ENCODE measurements at places on chromosomes 2 and 18.

- no peak for DNase-seq
Observed at GRCh38 chr18:74360852-74361655, 45.4 kb downstream of the C18orf63 start.

- DNase-seq = no peak
Observed at GRCh38 chr2:101515477-101515876, 40.6 kb upstream of the RFX8 start.

- no peak for DNase-seq
Observed at GRCh38 chr2:44705876-44706480, 235.5 kb upstream of the SIX3 start.

GRCh38 chr2:235641956-235642355 is 148.1 kb downstream of the AGAP1 start:
- no peak for DNase-seq

DNA sequence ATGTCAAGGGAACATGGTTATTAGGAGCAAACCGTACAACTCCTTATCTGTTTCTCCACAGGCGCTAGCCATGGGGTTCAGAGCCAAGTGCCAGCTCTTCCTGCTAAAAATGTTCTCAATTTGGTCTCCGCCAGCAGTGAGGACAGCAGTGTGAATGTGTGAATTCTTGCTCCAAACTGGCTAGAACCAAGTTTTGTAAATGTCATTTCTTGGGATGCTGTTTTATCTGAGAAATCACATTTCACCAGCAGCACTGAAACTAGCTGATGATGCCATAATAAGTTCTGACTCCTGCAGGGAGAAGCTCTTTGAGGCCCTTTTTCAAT is 140.6 kb upstream of the LGALSL start:
- DNase-seq = no peak

- DNase-seq = no peak
Observed at GRCh38 chr2:152097290-152097800, 1.5 kb downstream of the CACNB4 start.

DNA sequence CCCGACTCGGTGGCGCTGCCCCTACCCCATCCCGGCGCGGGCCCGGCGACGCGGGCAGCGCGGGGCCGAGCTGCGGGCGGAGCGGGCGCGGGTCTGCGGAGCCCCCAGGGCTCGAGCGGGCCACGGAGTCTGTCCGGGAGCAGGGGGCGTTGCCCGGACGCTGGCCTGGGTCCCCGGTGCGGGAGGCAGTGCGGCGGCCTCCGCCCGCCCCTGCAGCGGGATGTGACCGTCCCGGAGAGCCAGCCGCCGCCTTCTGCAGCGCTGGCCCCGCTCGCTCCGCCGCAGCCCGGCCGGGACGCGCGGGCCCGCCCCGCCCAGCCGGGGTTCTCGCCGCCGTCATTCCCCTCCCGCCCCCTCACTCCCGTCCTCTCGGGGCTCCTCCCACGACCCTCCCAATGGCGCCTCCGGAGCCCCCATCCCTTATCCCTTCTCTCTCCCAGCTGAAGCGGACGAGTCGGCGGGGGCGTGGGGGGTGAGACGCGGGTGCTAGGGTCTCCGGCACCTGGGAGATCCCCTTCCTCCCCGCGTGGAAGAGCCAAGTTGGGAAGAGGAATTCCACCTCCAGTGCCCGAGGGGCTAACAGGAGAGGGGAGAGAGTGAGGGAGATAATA is at the start of gene FNDC4:
Gene FNDC4 (minus strand): TSS at position 257 of the 611 bp plus-strand sequence. CDS start 521 bp downstream, outside the sequence.
- no peak for DNase-seq

DNA sequence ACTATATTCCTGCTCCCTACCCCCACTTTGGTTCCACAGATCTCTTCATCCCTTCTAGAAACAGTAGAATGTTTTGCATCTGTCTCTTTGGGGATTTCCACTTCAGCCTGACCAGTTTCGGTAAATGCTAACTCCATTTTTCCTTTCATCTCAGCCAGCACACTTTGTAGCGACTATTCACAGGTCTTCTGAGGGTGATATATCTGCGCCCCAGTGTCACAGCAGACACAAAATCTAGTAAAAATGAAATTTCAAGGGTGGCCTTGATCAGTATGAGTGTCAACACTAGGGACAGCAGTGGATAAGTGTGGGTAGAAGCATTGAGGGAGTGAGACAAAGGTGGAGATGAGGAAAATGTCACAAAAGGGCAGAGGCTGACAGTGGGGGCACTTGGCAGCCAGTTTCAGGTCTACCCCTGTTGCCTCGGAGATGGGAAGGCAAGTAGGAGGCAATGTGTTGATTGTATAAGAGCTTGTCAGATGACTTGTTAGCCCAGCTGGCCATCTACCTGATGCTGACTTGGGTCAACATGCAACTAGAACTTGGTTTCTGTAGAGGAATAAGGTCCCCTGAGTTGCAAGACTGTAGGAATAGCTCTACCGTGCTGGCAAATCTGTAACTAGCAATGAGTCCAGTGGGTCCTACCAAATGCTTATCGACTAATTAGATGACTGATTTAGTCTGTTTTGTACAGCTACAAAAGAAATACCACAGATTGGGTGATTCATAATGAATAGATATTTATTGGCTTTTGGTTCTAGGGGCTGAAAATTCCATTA is 60.7 kb downstream of the CXCR4 start:
- no peak for DNase-seq

GRCh38 chr2:96664366-96664925 is 21.9 kb downstream of the FER1L5 start:
- DNase-seq = no peak

- DNase-seq = no peak
Observed at GRCh38 chr2:45598545-45598944, 12.5 kb downstream of the SRBD1 start.

DNA sequence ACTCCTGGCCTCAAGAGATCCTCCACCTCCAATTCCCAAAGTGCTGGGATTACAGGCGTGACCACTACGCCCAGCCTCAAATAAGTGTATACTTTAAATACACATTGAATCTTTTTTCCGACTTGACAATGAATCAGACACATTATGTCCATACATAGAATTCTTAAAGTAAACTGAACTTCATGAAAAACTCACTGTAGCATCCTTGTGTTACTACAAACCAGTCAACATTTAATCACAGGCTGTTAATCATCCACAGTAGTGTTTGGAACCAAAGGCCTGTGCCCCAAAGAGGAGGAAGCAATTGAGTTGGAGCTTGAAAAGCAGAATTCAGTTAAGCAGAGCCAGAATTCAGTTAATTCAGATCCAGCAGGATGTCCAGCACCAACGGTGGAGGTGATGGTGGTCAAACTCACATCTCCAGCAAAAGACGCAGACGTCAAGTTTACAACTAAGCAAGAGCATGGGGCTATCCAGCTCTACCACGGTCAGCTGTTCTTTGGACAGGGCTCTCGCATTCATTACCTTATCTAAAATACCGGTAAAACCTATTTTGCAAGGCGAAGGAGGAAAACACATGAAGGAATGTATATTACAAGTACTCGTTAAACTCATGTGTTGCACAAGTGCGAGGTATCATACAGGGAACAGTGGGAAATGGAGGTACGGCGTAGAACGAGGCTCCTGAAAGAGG is 1.2 kb downstream of the SLC39A6 start:
- no peak for DNase-seq

GRCh38 chr2:15298770-15299169 is 262.4 kb downstream of the NBAS start:
- no peak for DNase-seq

DNA sequence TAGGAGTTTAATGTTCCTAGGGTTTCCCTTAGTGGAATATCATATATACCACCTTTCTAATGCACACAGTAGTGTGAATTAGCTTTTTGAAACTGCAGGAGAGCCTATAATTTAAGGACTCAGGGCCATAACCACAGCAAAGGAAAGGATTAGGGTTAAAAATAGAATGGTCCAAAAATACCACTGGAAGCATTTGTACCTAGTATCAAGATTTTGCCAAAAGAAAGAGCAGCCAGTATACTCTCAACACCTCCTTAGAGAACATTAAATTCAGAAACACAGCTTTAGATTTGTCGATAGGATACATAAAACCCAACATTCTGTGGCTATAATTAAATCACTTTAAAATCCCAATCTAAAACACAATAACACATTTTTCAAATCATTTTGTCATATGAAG is 634.9 kb downstream of the EPHA4 start:
- no peak for DNase-seq

DNA sequence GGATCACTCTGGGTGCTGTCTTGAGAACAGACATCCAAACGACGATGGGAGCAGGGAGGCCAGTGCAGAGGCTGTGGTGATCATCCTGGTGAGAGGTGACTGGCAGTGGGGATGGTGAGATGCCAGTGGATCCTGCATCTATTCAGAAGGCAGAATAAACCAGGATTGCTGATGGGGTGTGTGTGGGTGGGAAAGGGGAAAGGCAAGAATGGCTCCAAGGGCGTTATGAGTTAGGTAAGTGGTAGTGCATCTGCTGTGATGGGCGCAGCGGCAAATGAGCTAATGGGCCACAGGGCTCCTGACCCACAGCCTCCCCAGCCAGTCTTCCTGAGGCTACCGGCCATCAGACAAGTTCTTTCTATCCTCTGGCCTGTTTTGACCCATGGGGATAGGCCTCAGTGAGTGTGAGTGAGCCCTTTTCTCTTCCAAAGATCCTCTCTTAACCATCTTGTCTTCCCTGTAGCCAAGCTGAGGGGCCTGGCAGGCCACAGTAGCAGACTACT is 29.6 kb downstream of the SERTAD2 start:
- DNase-seq = no peak

- no peak for DNase-seq
Observed at GRCh38 chr2:154814856-154815255, 116.4 kb downstream of the KCNJ3 start.

DNA sequence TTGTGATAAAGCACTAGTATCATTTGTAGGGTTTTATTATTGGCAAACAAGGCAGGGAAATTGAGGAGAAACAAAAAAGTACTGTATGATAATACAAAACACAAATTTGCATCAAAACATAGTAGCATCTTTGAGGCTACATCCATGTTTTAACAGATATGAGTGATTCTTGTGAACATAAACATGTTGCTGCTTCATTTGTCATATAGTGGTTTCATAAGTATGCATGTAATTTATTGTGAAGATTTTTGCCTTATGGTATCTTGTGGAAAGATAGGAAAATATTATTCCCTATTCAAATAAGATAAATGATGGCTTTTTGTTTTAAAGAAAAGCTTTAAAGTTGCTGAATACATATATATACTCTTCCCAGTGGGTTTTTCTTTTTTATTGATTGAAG is 60.3 kb downstream of the VRK2 start:
- no peak for DNase-seq

- DNase-seq = peak; percentile 74
Observed at GRCh38 chr2:111883661-111884591, at the start of gene ANAPC1. Gene ANAPC1, minus strand, starts transcription at chr2:111884193. Its CDS starts 3,368 bp downstream, at chr2:111880825.

DNA sequence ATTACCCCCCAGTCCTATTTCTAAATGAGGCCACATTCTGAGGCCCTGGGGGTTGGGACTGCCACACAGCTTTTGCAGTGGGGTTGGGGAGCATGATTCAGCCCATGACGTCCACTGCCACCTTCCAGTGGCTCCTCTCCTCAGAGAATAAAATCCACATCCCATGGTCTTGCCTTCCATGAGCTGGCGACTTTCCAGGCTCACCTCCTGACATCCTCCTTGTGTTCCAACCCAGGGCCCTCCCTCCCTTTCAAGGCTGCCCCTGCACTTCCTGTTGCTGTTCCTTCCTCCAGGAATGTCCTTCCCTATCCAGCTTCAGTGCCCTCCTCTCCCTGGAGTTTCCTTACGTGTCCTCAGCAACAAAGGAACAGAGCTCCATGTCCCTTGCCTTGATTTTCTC is 187.3 kb upstream of the ID2 start:
- no peak for DNase-seq

- no peak for DNase-seq
Observed at GRCh38 chr2:5587766-5588165, 104.4 kb upstream of the SOX11 start.

DNA sequence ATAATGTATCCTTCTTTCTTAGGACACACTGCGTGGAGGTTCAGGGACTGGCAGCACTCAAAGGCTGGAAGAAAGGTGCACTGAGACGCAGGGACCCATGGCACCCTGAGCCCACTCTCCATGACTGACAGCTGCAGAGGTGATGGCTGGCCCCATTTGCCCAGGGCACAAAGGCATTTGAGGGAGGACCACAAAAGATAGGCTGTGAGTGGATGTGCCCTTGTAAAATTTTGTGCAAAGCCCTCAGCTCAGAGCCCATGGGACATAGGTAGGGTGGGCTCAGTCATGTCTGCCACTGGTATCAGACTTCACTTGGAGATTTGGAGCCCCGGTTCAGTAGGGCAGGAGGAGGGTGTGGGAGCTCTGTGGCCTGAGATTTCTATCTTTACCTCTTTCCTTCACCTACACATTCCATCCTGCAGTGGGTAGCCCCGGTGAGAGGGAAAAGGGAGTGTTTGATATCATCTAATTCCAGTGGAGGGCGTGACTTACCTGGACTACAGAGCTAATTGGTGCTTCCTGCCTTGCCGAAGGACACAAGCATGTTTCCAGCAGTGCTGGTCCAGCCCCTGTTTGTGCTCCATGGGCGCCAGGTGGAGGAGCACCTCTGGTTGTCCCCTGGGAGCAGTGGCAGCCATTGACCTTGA is 312.2 kb downstream of the EN1 start:
- DNase-seq = no peak

GRCh38 chr2:110852051-110852450 is 119.7 kb downstream of the ACOXL start:
- DNase-seq = no peak

GRCh38 chr18:62280058-62280457 is 45.1 kb upstream of the TNFRSF11A start:
- no peak for DNase-seq

GRCh38 chr2:115529627-115530026 is 1087.2 kb downstream of the DPP10 start:
- DNase-seq = no peak

DNA sequence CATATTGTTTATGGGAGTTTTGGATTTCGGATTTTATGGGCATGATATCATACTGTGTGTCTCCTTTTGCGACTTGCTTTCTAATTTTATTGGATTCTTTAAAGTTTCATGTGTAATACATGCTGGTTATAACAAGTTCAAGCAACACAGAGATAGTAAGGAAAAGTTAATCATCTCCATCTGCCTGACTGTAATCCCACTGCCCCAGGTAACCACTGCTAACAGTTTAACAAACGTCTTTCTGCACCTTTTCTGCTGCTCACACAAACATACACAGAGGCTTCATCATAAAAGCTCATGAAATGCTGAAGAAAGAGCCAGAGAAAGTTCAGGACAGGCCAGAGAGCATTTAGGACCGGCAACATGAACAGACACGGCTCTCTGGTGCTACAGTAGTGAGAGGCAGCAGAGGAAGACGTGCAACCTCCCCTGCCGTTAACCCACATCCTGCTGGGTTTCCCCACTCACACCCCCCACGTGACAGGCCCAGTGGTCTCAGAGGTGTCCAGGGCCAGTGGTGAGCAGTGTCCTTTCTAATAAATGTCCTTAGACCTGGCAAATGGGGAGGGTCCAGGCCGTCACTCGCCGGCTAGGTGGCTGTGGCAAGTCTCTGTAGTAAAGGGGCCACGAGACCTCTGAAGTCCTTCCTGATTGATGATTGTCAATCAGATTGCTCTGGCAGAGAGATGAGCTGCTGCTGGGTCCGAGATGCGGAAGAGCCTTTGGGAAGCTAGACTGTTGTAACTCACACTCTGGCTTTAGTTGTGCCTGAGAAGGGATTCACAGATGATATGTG is 43.0 kb upstream of the SLC1A4 start:
- DNase-seq = no peak

Measured in T-helper 17 cell (primary cell).